ENCODE measurements at places on chromosomes 5 and 9.

DNA sequence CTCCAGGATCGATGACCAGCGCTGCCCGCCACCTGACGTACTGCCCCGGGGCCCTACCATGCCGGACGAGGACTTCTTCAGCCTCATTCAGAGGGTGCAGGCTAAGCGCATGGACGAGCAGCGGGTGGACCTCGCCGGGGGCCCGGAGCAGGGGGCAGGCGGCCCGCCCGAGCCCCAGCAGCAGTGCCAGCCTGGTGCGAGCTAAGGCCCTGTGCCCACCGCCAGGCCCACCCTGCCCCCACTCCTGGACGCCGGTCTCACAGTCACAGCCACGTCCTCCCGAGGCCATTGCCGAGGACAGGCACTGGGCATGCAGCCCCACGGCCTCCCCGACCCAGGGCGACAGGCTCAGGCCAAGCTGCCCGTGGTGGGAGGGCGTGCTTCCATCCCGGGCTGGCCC is 5.5 kb downstream of the DNLZ start:
- no peak for DNase-seq

DNA sequence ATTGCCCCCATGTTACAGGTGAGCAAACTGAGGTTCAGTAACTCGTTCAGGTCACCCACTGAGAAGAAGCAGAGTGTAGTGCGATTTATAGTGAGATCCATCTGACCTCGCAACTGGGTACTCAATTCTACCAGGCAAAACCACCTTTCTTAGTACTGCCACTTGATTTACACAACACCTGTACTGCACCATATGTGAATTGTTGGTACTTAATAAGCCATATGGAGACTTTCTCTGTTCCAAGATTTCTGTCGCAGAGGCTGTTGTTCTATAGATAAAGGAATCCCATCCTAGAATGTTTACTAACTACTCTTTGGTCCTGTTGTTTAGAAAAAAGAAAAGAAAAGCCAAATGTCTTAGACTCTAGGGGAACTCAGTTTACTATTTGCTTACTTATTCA is 287.5 kb downstream of the KCTD16 start:
- no peak for DNase-seq

- no peak for DNase-seq
Observed at GRCh38 chr9:135962696-135963307, 1.6 kb upstream of the UBAC1 start.

GRCh38 chr5:160616712-160617497 is 195.2 kb downstream of the PTTG1 start:
- DNase-seq, result no peak

- DNase-seq, result no peak
Observed at GRCh38 chr9:126393876-126394275, 67.2 kb downstream of the MVB12B start.

All from stimulated activated CD4-positive, alpha-beta T cell treated with anti-CD3 and anti-CD28 coated beads, Interleukin-2, amount 100 ng/mL, for 24 hours (primary cell).